Chondrocyte (in vitro differentiated cells): ENCODE measurements at places on chromosomes 13 and 19. TPM values are rescaled to one million over a fixed set of nuclear protein-coding genes. Genes with fewer than 3 reads are reported as not detected.

Gene CD70
- total RNA-seq, result 3.3 to 8.1 TPM (median 3.9 TPM) in 3 replicates

Gene LRRC25
- not detected in 3 replicates for total RNA-seq

Gene CEACAM7
- total RNA-seq, result not detected in 3 replicates

Gene IRGC
- total RNA-seq, result not detected in 3 replicates

Gene CEACAM20
- not detected in 3 replicates for total RNA-seq

Gene PSG3
- total RNA-seq, result 0.99 TPM in 1 of 3 replicates, not detected in the others

Gene GRK1
- total RNA-seq, result 0.07 TPM in 1 of 3 replicates, not detected in the others

Gene ZNF844
- 7.1 to 7.9 TPM (median 7.6 TPM) in 3 replicates for total RNA-seq
